Cardiac fibroblast (primary cell): ENCODE measurements at places on chromosomes 5 and 9.
A peak's percentile ranks its signal among the peaks of the same experiment; 100 is the strongest.

DNA sequence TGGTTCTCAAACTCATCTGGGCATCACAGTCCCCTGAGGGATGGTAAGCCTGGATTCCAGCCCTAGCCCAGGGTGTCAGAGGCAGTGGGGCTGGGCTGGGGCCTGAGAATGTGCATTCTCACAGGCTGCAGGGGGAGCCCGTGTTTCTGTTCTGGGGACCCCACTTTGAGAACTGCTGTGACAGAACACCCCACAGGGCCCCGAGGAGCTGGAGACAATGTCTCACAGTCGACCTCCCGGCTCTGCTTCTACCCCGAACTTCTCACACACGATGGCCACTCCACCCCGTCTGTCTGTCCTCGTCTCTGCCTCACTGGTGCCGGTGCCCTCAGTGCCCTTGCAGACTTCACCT, 130.0 kb downstream of the CACNA1B start:
- no peak for DNase-seq

DNA sequence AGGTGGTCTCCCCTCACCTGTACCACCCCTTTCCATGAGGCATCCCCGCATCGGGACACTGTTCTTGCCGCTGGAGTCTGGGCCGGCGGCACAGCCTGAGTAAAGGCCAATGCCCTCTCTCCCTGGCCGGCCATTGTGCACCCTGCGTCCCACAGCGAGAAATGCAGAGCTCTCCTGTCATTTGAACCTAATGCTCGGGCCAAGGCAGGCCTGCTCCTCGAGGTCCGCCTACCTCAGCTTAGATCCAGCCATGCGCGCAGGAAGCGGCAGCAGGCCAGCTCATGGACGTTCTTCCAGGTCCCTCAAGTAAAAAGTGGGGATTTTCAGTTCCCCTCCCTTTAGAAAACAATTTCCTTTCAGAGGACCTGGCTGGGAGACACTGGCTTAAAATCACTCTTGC, 135.0 kb downstream of the HSD17B3 start:
- no peak for DNase-seq

DNA sequence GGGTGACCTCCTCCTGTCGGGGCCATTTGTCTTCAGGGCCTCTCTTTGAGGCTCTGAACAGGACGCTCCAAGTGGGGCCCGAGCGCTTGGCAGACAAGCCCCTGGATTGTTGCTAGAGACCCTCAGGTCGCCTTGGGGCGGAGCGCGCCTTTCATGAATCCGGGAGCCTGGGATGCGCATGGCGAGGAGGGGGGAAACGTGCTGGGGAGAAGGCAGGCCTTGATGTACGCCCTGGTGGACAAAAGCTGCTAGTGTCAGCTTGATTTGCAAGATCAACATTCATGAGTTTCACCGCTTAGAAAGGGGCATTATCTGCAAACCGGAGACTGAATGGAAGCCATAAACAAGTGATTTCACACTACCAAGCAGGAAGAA, 226.3 kb downstream of the SMARCA2 start:
- DNase-seq: peak; percentile 91

- no peak for DNase-seq
Measured at GRCh38 chr5:25544652-25545249, 900.0 kb upstream of the CDH10 start.

- no peak for DNase-seq
Measured at GRCh38 chr5:177004961-177005360, 1.6 kb downstream of the UIMC1 start.

GRCh38 chr9:109689701-109690100, 90.3 kb upstream of the PALM2AKAP2 start:
- DNase-seq: no peak

DNA sequence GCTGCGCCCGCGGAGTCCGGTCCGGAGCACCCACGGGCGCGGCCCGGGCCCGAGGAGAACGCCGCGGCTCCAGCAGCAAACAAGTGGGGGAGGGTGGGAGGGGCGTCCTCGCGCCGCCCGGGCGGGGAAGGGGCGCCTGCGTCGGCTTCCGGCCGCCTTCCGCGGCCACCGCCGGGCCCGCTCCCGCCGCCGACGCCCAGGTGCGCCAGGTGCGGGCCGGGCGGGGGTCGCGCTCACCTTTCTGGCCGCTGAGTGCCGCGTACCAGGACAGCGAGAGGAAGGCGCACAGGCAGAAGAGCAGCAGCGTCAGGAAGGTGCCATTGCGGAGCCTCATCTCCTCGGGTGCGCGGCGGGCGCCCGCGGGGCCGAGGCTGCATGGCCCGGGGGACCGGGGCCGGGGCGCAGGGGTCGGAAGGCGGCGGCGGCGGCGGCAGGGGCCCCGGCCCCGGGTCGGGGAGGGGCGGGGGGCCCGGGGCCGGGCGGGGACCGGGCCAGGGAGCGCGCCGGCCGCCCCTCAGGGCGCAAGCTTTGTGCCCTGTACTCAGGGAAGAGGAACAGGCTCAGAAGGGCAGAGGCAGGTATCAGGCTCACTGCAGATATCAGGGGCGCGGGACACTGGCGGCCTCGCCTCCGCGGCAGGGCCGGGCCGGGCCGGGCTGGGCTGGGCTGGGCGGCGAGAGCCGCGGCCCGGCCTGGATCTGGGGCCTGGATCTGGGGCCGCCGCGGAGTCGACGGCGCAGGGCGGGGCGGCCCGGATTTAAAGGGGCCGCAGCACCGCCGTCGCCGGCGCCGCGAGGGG, at the start of gene MGAT4B:
TSS of gene MGAT4B (minus strand) at position 617 of the 799 bp plus-strand sequence. CDS start at position 334, 283 bp downstream.
- peak; percentile 82 for DNase-seq

- DNase-seq: no peak
Measured at GRCh38 chr5:155938051-155938450, 388.9 kb upstream of the SGCD start.

- DNase-seq: no peak
Measured at GRCh38 chr5:59741599-59741998, 151.9 kb downstream of the PDE4D start.

GRCh38 chr9:134066913-134067851, 644 bp downstream of the BRD3 start:
- peak; percentile 34 for DNase-seq

- DNase-seq: peak; percentile 47
Measured at GRCh38 chr5:97078958-97079743, 63.3 kb downstream of the LIX1 start.

GRCh38 chr9:130240410-130241197, 25.0 kb upstream of the HMCN2 start:
- DNase-seq: peak; percentile 76

- DNase-seq: no peak
Measured at GRCh38 chr5:154273963-154274827, 83.7 kb downstream of the GALNT10 start.

DNA sequence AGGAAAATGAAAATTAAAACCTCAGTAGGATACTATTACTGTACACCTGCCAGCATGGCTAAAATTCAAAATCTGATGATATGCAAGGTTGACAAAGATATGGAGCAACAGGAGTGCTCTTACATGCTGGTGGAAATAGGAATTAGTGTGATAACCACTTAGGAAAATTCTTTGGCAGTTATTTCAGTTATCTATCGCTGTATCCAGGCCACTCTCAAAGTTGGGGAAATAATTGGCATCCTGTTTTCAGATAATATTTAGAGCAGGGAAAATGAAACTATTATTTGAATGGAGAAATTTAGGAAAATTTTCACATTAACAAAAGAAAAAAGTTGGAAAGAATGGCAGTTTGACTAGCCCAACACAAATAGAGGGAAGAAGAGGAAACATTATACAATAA, 50.9 kb downstream of the KIAA1958 start:
- no peak for DNase-seq

- no peak for DNase-seq
Measured at GRCh38 chr5:79536193-79536906, 22.4 kb upstream of the HOMER1 start.

- peak; percentile 73 for DNase-seq
Measured at GRCh38 chr5:41747301-41747700, 122.9 kb downstream of the OXCT1 start.

GRCh38 chr9:133679466-133680061, 43.4 kb downstream of the DBH start:
- no peak for DNase-seq

DNA sequence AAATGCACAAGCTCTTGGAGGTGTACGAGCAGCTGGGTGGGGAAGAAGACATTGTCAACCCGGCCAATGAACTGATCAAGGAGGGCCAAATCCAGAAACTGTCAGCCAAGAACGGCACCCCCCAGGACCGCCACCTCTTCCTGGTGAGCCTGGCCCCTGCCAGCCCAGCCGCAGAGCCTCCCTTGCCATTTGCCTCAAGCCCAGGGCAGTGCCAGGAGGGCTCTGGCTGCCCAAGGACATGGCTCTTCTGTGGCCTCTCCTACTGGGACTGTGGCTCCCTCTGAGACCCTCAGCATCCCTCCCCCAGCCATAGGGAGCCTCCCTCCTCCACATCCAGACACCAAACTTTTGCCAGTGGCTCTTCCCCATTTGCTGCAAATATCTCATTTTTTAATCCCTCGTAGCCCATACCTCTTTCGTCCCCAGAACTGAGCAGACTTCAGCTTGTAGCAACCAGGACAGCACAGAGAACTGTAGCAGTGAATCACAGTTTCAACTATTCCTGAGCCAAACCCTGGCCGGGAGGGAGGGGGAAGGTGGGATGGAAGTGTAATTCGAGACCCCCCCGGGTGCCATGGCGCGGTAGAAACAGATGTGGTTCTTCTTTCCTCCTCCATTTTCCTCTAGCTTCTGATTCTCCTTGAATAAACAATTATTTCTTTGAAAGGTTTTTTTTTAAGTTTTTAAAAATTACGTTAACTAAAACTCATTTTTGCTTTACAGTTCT, 44.5 kb upstream of the SUSD3 start:
- DNase-seq: no peak

- no peak for DNase-seq
Measured at GRCh38 chr5:171654881-171655280, 130.7 kb upstream of the SMIM23 start.

- no peak for DNase-seq
Measured at GRCh38 chr9:33351547-33351946, 50.8 kb downstream of the AQP7 start.

GRCh38 chr5:60497706-60498500, 202.1 kb downstream of the DEPDC1B start:
- DNase-seq: peak; percentile 8

GRCh38 chr5:66821688-66822429, 225.7 kb downstream of the MAST4 start:
- DNase-seq: peak; percentile 66

GRCh38 chr9:35736201-35736633, 3.8 kb downstream of the CREB3 start:
- peak; percentile 88 for DNase-seq

GRCh38 chr5:26054594-26054993, 983.8 kb downstream of the CDH9 start:
- DNase-seq: no peak

DNA sequence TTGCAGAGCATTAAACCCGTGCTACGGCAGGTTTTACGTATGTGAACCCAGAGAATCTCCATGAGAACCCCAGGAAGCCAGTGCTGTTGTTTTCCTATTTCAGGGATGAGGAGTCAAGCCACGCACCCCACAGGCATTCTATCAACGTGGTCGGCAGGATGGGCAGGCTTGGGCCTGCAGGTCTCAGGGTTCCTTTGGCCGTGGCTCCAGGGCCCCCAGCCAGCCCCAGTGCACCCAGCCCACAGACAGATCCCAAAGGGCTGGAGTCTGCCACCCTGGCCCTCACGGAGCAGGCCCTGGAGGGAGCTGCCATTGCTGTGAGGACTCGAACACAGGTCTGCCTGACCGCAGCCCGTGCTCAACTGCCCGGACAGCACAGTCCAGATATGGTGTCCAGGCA, 77.1 kb upstream of the STXBP1 start:
- DNase-seq: no peak

GRCh38 chr5:37606148-37606547, 227.0 kb downstream of the WDR70 start:
- DNase-seq: no peak

DNA sequence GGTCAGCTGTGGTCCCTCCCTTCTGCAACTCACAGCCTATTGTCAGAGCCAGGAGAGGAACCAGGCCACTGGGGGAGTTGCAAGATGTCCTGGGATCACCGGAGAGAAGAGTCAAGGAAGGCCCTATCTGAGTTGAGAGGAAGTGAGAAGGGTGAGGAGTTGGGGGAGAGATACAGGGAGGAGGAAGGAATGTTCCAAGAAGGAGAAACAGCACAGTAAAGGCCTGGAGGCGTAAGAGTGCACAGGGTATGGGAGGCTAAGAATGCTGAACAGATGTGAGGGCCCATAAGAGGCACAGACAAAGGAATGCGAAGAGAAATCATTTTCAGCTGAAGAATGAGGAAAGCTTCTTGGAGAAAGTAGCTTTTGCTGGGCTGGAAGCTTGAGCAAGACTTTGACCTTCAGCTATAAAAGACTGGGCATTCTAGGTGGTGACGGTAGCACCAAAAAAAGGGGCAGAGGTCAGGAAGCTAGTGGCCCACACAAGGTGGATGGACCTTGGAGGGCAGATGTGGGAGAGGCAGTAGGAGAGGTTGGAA, 21.6 kb upstream of the CSF1R start:
- DNase-seq: peak; percentile 70

- no peak for DNase-seq
Measured at GRCh38 chr5:3009605-3010004, 258.1 kb upstream of the IRX2 start.

- no peak for DNase-seq
Measured at GRCh38 chr5:72878854-72879253, 62.4 kb downstream of the TNPO1 start.

DNA sequence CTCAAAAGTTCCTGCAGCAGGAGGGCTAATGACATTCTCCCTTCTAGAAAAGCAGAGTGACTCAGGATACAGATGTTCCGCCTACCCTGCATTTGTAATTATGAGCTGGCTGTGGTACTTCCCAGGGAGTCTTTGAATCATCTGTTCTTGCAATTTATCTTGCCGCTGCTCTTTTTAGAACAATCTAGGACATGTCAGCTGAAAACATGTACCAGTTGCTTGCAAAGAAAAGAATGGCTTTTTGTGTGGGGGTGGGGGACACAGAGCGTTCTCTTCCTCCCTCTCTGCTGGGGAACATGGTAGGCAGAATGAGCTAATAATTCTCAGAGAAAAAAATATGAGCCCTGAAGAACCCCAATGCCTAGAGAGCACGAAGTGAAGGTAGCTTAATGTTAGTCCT, 51.7 kb upstream of the TUT7 start:
- DNase-seq: peak; percentile 95

GRCh38 chr5:33439905-33440481, 772 bp upstream of the TARS1 start:
- no peak for DNase-seq

- DNase-seq: no peak
Measured at GRCh38 chr9:98171176-98171925, 21.1 kb downstream of the CORO2A start.

GRCh38 chr5:58961631-58962280, 378.9 kb downstream of the RAB3C start:
- DNase-seq: no peak
